ENCODE measurements at places on chromosomes 3 and 15.
A peak's percentile ranks its signal among the peaks of the same experiment; 100 is the strongest.

GRCh38 chr3:58333206-58334012 is 717 bp downstream of the PXK start:
- peak; percentile 42 for DNase-seq
- H3K27ac ChIP-seq, result peak overlapping the region; percentile 99
- peaks cover 56% of the 10 kb centered on the region for H3K4me1 ChIP-seq
- peaks cover 19% of the 10 kb centered on the region for H3K36me3 ChIP-seq

DNA sequence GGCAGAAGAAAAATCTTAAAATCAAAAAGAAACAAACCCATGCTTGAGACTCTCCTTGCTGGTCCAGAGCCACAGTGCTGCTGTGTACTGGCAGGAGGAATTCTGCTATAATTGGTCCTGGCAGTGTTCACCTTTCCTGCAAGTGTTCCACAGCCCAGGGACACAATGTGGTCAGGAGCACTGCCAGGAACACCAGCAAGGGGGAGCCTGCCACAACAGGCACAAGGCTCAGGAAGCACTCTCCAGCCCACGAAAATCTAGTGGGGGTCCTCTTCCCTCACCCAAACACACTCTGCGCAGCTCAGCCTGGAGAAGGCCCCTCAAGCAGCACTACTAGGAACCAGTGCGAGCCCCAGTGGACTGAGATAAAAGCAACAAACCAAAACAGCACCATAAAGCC is 92.9 kb downstream of the UBE3A start:
- no peak overlapping the region for H3K4me3 ChIP-seq
- peaks cover 81% of the 10 kb centered on the region for H3K36me3 ChIP-seq
- H3K27me3 ChIP-seq, result no peaks in the 10 kb centered on the region
- H3K4me1 ChIP-seq, result peaks cover 9% of the 10 kb centered on the region

- H3K27ac ChIP-seq, result no peak overlapping the region
- DNase-seq, result no peak
- no peaks in the 10 kb centered on the region for H3K4me1 ChIP-seq
- peaks cover 21% of the 10 kb centered on the region for H3K27me3 ChIP-seq
- no peaks in the 10 kb centered on the region for H3K36me3 ChIP-seq
Observed at GRCh38 chr3:71601811-71602210, 18.3 kb upstream of the FOXP1 start.

DNA sequence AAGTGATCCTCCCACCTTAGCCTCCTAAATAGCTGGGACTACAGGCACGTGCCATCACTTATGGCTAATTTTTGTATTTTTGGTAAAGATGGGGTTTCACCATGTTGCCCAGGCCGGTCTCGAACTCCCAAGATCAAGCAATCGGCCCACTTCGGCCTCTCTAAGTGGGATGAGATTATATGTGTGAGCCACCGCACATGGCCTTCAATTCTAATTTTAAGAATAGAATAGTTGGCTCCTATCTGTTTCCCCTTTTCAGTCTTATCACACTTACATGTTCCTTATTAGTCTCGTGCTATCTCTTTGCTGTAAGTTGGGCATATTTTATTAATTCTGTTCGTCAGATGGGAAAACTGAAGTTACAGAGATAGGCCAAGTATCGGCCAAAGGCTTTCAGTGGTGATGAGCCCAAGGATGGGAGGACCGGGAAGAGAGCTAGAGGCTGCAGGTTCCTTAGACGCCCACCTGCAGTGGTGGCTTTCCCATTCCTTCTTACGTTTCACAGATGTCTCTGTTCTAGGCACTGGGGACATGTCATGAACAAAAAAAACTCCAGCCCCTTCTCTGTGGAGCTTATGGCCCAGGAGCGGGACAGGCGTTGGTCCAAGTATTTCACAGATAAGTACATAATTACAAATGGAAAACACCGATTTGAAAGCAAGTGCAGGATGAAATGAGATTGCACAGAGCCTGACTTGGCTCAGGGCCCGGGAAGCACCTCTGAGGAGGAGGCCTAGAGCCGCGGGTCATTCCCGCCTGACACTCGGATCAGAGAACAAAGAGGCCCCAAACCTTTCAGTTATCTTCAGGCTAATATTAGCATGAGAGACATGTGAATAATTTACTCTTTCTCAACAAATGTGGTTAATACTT is 91.1 kb upstream of the KLF13 start:
- H3K4me3 ChIP-seq, result no peak overlapping the region
- H3K36me3 ChIP-seq, result no peaks in the 10 kb centered on the region
- H3K27me3 ChIP-seq, result no peaks in the 10 kb centered on the region
- no peak for DNase-seq
- peak overlapping the region; percentile 59 for H3K27ac ChIP-seq

- H3K27me3 ChIP-seq, result no peaks in the 10 kb centered on the region
- no peak overlapping the region for H3K27ac ChIP-seq
- H3K4me3 ChIP-seq, result no peak overlapping the region
- peaks cover 19% of the 10 kb centered on the region for H3K4me1 ChIP-seq
- peaks cover 6% of the 10 kb centered on the region for H3K36me3 ChIP-seq
- DNase-seq, result no peak
Observed at GRCh38 chr3:23263796-23264195, 60.7 kb downstream of the UBE2E2 start.

GRCh38 chr3:157280786-157281185 is 120.8 kb upstream of the CCNL1 start:
- H3K4me1 ChIP-seq, result no peaks in the 10 kb centered on the region
- no peak overlapping the region for H3K27ac ChIP-seq
- no peak for DNase-seq
- no peaks in the 10 kb centered on the region for H3K27me3 ChIP-seq
- H3K36me3 ChIP-seq, result no peaks in the 10 kb centered on the region

GRCh38 chr3:141279077-141279967 is 47.7 kb downstream of the PXYLP1 start:
- DNase-seq, result no peak
- no peaks in the 10 kb centered on the region for H3K4me1 ChIP-seq
- no peak overlapping the region for H3K4me3 ChIP-seq

- H3K27me3 ChIP-seq, result no peaks in the 10 kb centered on the region
- peaks cover 13% of the 10 kb centered on the region for H3K36me3 ChIP-seq
- H3K27ac ChIP-seq, result peak overlapping the region; percentile 66
- H3K4me3 ChIP-seq, result peak overlapping the region; percentile 5
- DNase-seq, result no peak
Observed at GRCh38 chr3:177147790-177148189, 49.5 kb downstream of the TBL1XR1 start.

DNA sequence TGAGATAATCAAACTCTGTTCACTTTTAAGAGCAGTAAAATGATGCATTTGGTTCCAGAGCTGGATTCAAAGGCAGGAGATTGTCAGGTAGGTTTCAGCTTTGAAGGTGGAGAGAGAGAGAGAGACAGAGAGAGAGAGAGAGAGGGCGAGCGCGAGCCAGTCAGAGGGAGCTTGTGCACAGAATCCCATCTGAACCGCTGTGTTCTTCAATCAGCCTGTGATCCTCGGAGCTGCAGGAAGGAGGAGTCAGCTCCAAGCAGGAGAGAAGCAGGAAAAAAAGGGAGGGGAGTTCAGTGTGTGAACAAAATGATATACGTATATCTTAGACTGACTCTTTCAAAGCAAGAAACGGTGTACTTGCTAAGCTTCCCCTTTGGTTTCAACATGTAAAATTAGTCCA is at the start of gene GPR149:
Gene GPR149 (minus strand): TSS at position 177 of the 400 bp plus-strand sequence. CDS start 575 bp downstream, outside the sequence.
- H3K4me1 ChIP-seq, result no peaks in the 10 kb centered on the region
- no peak within 1 kb of the TSS for H3K27ac ChIP-seq
- H3K4me3 ChIP-seq, result no peak within 1 kb of the TSS
- no peaks in the 10 kb centered on the region for H3K36me3 ChIP-seq
- no peak for DNase-seq
- peaks cover 31% of the 10 kb centered on the region for H3K27me3 ChIP-seq

DNA sequence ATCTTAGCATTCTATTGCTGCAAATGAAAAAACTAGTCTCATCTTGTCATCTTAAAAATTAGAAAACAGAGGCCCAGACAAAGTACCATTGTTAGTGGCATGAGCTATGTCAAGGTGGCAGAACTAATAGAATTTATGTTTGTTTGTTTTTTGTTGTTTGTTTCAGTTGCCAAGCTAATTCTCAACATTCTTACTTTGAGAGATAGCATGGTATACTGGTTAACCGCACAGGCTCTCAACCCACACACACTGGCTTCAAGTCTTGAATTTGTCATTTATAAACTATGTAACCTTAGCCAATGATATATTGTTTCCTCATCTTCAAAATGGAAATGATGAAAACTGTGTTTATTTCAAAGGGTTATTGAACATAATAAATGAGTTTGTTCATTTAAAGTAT is 367.6 kb upstream of the PLSCR5 start:
- H3K27ac ChIP-seq, result no peak overlapping the region
- H3K27me3 ChIP-seq, result no peaks in the 10 kb centered on the region
- DNase-seq, result no peak
- no peaks in the 10 kb centered on the region for H3K4me1 ChIP-seq
- H3K36me3 ChIP-seq, result no peaks in the 10 kb centered on the region

DNA sequence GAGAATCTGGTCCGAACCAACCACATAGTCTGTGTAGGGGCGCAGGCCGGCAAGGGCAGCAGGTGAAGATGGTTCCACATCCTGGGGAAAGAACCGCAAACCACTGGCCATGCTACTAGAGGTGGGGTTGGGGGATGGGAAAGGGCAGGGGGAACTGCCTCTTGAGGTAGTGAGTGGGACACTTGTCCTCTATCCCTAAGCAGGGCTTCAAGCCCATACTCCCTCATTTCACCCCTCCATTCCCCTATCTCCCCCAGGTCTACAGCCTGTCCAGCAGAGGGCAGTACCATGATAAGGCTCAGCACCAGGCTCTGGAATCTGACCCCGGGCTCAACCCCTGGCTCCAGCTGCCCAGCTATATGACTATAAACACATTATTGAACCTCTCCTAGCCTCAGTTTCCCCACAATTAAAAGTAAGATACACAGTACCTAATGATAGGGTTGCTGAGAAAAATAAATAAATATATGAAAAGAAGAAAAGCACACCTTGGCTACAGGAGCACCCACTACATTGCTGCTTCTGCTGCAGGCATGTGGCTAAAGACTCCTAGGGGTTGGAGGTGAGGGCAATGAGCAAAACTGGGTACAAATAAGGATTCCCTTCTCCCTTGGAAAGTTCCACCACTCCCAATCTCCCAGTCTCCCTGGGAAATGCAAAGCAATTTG is 6.3 kb downstream of the GORASP1 start:
- no peak overlapping the region for H3K27ac ChIP-seq
- peaks cover 49% of the 10 kb centered on the region for H3K36me3 ChIP-seq
- H3K27me3 ChIP-seq, result no peaks in the 10 kb centered on the region
- peaks cover 42% of the 10 kb centered on the region for H3K4me1 ChIP-seq

- no peaks in the 10 kb centered on the region for H3K27me3 ChIP-seq
- H3K36me3 ChIP-seq, result peaks cover 75% of the 10 kb centered on the region
- peaks cover 2% of the 10 kb centered on the region for H3K4me1 ChIP-seq
Observed at GRCh38 chr15:50627351-50628055, 59.1 kb downstream of the TRPM7 start.

DNA sequence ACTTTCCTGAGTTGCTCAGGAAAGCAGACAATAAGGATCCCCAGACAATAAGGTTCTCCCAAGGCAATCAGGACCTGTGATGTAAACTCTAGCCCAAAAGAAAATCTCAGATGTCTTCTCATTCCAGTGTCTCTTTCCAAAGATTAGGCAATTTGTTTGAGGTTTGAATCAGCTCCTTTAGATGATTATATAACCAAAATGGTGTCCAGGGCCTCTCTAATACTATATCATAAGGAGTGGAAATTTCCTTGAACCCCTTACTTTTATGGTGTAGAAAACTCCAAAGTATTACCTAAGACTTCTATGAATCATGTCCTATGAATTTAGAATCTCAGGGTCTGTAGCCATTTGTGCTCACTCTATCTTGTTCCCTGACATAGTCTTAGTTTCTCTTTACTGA is 65.9 kb downstream of the GPR176 start:
- H3K36me3 ChIP-seq, result no peaks in the 10 kb centered on the region
- H3K4me1 ChIP-seq, result no peaks in the 10 kb centered on the region
- peaks cover under 1% of the 10 kb centered on the region for H3K27me3 ChIP-seq
- no peak overlapping the region for H3K27ac ChIP-seq
- no peak overlapping the region for H3K4me3 ChIP-seq
- DNase-seq, result no peak

DNA sequence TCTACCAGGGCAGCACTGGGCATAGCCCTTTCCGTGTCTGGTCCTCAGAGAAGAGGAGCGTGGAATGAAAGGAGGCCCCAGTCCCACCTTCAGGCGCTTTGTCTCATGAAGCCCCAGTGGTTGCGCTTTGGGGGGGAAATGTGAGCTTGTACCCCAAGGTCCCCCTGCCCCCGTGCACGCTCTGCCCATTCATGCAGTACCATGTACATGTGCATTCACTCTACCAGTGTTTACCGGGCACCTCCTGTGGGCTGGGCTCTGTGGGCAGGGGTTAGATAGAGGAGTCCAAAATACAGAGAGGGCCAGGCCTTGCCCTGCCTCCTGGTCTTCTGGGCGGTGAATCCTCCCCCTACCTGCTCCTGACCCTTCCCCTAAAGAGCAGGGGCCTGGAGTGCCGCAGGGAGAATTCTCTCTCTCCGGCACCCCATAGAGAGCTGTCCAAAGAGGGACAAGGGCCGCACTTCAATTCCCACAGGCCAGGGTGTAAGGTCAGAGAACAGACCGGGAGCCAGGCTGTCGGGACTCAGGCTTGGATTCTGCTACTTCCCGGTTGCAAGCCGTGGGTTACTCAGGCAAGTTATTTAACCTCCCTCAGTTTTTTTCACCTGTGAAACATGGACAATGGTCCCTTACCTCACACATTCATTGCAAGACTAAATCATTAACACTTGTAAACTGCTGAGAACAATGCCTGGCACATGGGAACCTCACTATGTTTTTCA is 153.4 kb downstream of the MEGF11 start:
- H3K4me1 ChIP-seq, result no peaks in the 10 kb centered on the region
- no peak overlapping the region for H3K4me3 ChIP-seq
- no peak overlapping the region for H3K27ac ChIP-seq
- DNase-seq, result no peak
- H3K27me3 ChIP-seq, result peaks cover 19% of the 10 kb centered on the region

DNA sequence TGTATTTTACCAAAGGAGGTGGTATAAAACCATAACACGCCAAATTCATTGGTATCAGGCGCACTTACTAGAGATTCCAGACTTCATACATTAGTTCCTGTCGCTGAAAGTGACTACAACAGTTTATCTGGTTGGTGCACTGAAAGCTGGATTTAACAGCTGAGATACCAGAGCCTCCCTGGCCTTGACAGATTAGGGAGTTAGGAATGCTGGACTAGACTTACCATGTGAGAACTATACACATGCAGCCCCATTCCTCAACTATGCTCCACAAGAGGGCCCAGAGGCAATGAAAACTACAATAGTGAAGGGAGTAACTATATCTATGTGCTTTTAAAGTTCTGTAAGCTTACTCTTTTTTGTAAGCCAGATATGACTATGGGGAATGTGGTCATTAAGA is 174.4 kb downstream of the STAG1 start:
- no peak overlapping the region for H3K4me3 ChIP-seq
- DNase-seq, result no peak
- H3K27ac ChIP-seq, result no peak overlapping the region

Measured in activated B cell treated with CpG ODN at 0.5 μM for 24 hours (primary cell).